ENCODE measurements at places on chromosomes 5 and 9.

- no peaks in the 10 kb centered on the region for H3K36me3 ChIP-seq
- no peak overlapping the region for H3K27ac ChIP-seq
- DNase-seq = no peak
- H3K27me3 ChIP-seq = no peaks in the 10 kb centered on the region
Measured at GRCh38 chr5:143979044-143979690, 167.2 kb downstream of the HMHB1 start.

DNA sequence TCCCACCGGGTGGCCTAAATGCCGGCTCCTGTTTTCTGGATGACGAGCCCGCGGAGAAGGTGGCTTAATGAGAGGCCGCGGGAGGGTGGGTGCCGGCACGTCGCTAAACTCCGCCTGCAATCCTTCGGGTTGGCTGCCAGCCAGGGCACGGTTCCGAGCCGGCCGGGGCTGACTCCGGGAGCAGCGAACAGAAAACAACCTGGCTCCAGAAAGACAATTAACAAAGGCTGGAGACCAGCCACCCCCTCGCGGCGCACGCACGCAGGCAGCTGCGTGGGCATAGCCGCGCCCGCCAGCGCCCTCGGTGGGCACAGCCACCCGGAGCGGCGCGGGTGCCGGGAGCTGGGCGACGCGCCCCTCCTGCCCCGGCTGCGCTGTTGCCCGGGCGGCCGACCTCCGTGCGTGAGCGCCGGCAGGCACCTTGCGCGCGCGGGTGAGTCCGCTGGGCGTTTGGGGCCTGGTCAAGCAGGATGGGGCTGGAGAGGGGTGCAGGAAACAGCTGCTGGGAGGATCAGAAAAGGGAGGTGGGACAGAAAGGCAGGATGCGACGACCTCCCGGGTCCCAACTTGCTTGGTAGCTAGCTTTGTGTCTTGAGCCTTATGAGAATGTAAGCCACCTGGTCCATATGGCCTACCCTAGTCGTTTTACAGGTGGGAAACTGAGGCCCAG lies at the start of gene ARHGEF37:
Gene ARHGEF37 (plus strand): TSS at position 307 of the 670 bp plus-strand sequence. CDS start 16,272 bp downstream, outside the sequence.
- peak within 1 kb of the TSS; percentile 74 for H3K27ac ChIP-seq
- H3K27me3 ChIP-seq = no peaks in the 10 kb centered on the region
- peak within 1 kb of the TSS; percentile 70 for H3K4me3 ChIP-seq
- DNase-seq = peak; percentile 33
- H3K4me1 ChIP-seq = peaks cover 9% of the 10 kb centered on the region

- H3K27me3 ChIP-seq = no peaks in the 10 kb centered on the region
- H3K4me3 ChIP-seq = peak overlapping the region; percentile 63
- H3K4me1 ChIP-seq = no peaks in the 10 kb centered on the region
- H3K27ac ChIP-seq = no peak overlapping the region
Measured at GRCh38 chr9:114097613-114098020, 1.5 kb downstream of the KIF12 start.

DNA sequence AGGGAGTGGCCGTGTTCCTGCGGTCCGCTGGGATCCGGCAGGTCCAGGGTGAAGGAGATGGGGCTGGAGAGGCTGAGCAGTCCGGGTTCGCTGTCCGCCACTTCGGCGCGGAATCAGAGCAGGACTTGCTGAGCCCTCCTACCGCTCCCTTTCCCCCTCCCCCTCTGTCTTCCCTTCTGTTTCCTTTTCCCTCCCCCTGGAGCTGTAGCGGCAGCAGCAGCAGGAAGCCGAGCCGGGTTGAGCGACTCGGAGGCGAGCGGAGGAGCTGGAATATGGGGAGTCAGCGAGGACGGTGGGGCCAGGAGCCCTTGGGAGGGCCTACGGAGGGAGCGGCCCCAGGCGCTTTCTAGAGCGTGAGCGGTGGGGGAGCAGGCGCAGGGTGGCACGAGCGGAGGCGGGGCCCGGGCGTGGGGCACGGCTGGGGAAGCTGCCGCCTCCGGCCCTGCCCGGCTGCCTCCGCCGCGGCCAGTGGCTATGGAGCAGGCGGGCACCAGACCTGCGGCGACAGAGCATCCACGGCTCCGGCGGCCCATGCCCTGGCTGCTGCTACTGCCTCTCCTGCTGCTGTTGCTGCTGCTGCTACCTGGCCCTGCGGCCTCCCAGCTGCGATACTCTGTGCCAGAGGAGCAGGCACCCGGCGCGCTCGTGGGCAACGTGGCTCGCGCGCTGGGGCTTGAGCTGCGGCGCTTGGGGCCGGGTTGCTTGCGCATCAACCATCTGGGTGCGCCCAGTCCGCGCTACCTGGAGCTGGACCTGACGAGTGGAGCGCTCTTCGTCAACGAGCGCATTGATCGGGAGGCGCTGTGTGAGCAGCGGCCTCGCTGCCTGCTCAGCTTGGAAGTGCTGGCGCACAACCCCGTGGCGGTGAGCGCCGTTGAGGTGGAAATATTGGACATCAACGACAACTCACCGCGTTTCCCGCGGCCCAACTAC lies at the start of gene PCDHAC2:
Gene PCDHAC2 (plus strand): TSS at position 184 of the 933 bp plus-strand sequence. CDS start 291 bp downstream, at position 475.
- H3K36me3 ChIP-seq = no peaks in the 10 kb centered on the region
- peak within 1 kb of the TSS; percentile 58 for H3K4me3 ChIP-seq
- peaks cover 19% of the 10 kb centered on the region for H3K4me1 ChIP-seq
- DNase-seq = peak; percentile 48

- DNase-seq = no peak
- peak overlapping the region; percentile 47 for H3K27ac ChIP-seq
- no peak overlapping the region for H3K4me3 ChIP-seq
- no peaks in the 10 kb centered on the region for H3K36me3 ChIP-seq
Measured at GRCh38 chr9:21796768-21797167, 5.7 kb upstream of the MTAP start.

DNA sequence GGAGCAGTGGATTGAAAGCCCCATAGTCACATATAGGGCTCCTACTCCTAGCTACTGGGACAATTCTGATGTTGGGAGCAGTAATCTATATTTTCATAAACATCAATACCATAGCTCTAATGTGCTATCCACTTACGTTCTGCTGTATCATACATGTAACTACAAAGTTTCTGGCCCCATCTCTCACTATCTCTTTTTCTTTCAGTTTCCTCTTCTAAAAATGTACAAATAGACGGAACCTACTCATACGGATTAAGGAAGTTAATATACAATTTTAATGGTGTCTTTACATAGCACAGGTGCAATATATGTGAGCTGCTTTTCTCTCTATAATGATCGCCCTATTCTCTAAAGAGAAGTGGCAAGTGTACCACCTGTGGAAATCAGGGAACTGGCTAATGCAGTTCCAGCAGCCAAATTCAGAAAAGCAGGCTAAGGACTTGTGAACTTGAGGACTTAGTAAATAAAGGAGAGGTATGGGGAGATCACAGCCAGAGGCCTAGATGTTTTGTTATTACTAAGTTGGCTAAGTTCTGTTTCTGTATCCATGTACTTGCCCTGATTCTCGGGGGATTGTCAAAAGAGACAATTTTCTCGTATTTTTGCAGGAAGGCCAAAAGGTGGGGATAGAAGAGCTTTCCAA lies 1021.9 kb downstream of the CDH12 start:
- H3K27ac ChIP-seq = no peak overlapping the region
- no peaks in the 10 kb centered on the region for H3K4me1 ChIP-seq
- H3K36me3 ChIP-seq = no peaks in the 10 kb centered on the region
- no peak for DNase-seq

DNA sequence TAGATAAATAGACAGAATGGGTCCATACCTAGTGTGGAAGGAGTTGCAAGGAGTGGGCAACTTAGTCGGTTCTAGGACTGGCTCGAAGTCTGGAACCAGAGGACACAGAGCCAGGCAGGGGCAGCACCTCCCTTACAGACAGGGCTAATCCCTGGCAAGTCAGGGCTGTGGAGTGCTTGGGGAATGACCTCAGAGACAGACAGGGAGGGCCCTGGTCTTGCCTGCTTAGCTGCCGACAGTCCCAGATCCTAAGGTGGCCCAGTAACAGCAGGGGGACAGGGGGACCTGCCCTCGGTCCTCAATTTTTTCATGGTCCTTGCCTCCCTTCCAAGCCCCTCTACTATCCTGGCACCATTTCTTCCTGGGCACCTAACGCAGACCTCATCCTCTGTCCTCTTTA lies 222.4 kb upstream of the TNC start:
- no peaks in the 10 kb centered on the region for H3K4me1 ChIP-seq
- no peak overlapping the region for H3K27ac ChIP-seq
- no peak overlapping the region for H3K4me3 ChIP-seq
- DNase-seq = no peak
- no peaks in the 10 kb centered on the region for H3K36me3 ChIP-seq

- H3K27ac ChIP-seq = no peak within 1 kb of the TSS
- no peak for DNase-seq
- no peaks in the 10 kb centered on the region for H3K27me3 ChIP-seq
- H3K4me1 ChIP-seq = no peaks in the 10 kb centered on the region
- H3K4me3 ChIP-seq = no peak within 1 kb of the TSS
- no peaks in the 10 kb centered on the region for H3K36me3 ChIP-seq
Measured at GRCh38 chr5:141430332-141431113, at the start of gene PCDHGA12. Gene PCDHGA12, plus strand, starts transcription at chr5:141430507. Its CDS starts 253 bp downstream, at chr5:141430760.

- no peaks in the 10 kb centered on the region for H3K36me3 ChIP-seq
- DNase-seq = no peak
- H3K4me1 ChIP-seq = no peaks in the 10 kb centered on the region
Measured at GRCh38 chr9:3762076-3762475, 236.3 kb upstream of the RFX3 start.

- peaks cover 68% of the 10 kb centered on the region for H3K4me1 ChIP-seq
- no peaks in the 10 kb centered on the region for H3K27me3 ChIP-seq
- peak overlapping the region; percentile 82 for H3K27ac ChIP-seq
- DNase-seq = peak; percentile 90
- peak overlapping the region; percentile 37 for H3K4me3 ChIP-seq
- H3K36me3 ChIP-seq = no peaks in the 10 kb centered on the region
Measured at GRCh38 chr9:133135146-133135745, 14.2 kb upstream of the RALGDS start.

DNA sequence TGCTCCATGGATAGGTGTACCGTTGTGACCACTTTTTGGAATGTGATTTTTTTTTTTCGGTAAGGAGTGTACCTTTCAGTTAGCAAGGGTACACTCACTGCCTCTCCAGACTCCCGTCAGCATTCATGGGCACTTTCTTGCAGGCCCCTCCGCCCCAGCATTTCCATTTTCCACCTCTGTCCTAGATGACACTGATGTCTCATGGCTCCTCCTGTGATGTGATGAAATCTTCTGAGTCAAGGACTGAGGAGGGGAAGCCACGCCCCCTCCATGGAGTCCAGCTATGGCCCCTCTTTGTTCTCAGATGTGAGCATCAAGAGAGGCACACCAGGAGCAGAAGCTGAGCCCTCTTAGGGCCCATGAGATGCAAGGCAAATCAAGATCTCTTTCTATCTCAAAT lies 61.8 kb downstream of the CTSL start:
- DNase-seq = no peak
- H3K4me3 ChIP-seq = no peak overlapping the region
- H3K36me3 ChIP-seq = no peaks in the 10 kb centered on the region
- H3K4me1 ChIP-seq = peaks cover 2% of the 10 kb centered on the region

Data from HCT116 (cell line).